NCI-H774 (cell line): ENCODE measurements at places on chromosomes 7 and 10.

GRCh38 chr10:3421537-3422257 is 249.1 kb upstream of the PITRM1 start:
- DNase-seq: no peak

DNA sequence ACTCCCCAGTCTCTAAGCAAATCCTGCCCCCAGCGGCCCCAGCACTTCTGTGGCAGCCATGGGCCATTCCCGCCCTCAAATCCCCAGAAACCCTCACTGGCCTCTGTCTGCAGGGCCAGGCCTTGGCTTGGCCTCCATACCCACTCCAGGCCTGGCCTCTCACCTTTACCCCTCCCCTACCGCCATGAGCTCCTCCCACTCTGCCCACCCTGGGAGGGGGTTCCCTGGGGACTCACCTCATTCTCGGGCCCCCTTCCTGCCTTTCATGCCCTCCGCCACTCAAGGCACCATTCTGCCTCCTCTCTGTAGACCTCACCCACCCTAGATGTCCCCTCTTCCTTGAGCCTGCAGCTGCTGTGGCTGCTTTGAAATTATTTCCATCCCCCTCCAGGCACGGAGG is 41.0 kb downstream of the PRF1 start:
- no peak for DNase-seq

- DNase-seq: no peak
These were observed 51.7 kb downstream of the PRKCQ start for GRCh38 chr10:6528198-6528950.

DNA sequence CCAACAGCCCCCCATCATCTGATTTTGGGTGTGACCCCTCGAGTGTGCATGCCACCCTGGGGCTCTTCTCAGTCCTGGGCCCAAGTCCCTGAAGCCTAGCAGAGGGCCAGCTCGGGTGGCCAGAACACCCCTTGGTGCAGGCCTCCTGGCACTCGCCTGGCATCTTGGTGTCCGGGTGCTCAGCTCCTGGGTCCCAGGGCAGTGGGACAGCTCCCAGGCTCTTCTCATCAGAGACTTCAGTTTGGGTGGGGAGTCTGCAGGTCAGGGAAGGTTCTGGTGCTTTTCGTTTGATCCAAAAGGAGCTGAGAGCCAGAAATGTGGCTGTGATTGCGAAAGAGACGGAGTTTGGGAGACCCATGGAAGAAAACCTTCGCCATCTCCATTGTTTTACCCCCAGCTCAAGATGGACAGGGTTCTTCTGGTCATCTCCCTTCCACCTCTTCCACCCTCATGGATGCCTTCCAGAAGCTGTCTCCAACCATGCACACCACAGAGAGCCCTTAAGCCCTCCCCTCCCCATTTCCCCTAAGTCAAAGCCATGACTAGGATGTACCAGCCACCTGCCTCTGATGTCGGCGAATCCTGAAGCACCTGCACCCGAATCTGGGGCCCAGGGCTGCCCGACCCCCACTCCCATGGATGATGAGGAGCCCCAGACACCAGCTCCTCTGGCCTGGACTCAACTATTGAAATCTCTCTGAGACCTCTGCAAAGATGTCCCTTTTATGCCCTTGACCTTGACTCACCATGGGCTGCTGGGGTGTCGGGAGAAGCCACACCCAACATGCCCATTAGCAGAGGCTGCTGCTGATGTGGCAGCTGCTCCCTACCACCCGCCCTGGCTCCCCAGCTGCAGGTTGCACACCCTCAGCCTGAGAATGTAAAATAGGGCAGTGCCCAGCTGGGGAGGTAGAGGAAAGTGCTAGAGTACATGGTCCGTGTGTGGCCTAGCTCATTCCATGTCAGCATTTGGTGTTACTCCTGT is 55.3 kb downstream of the ADCYAP1R1 start:
- DNase-seq: no peak

- no peak for DNase-seq
These were observed 8.4 kb downstream of the PRKAG2 start for GRCh38 chr7:151868396-151869108.

- peak; percentile 4 for DNase-seq
These were observed 973 bp downstream of the SDK1 start for GRCh38 chr7:3301831-3302618.

DNA sequence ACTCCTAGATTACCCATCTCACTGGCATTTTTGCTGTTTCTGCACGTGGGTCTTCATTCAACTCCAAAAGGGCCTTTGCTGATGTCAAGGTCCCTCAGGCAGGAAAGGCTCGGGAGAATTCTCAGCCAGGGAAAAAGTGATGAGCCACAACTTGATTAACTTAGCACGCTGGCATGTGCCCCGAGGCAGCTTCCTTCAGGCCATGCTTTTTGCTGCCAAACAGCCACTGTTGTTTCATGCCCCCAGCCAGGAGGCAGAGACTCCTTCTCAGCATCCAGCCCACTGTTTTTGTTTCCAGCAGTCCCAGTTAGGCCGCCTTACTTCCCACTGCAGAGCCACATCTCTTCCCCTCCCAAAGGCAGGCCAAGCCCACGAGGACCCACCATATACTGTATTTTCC is 266.5 kb upstream of the YAE1 start:
- no peak for DNase-seq

- DNase-seq: no peak
These were observed 37.9 kb upstream of the RET start for GRCh38 chr10:43038783-43039623.

GRCh38 chr7:131652934-131653333 is 96.5 kb upstream of the PODXL start:
- DNase-seq: no peak

DNA sequence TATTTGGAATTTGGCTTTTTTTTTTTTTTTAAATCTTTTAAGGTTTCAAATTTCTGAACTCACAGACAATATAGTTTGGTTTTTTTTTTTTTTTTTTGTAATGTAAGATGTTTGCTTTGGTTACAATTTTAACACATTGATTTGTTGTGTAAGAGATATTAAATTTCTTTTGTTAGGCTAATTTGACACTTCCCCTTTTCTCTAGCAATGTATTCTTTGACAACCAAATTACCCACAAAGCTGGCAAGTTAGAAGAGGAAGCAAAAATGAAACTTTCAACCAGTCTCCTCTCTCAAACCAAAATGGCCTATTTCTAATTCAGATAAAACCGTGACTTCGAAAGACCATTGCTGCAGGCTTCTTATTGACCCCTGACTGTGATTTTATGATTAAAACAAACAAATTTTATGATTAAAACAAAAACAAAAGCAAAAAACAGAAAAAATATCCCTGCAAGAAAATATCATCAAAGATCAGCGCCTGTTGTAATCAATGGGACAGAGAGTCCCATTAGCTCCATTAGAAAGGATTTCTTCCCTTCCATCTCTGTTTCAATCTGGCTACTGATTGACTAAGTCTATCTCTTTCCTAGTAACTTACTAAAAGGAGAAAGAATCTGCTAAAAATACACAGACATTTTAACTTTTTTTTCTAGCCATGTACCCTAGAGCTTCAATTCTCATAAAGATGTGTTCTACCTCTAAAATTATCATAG is 489.2 kb downstream of the MDFIC start:
- no peak for DNase-seq

DNA sequence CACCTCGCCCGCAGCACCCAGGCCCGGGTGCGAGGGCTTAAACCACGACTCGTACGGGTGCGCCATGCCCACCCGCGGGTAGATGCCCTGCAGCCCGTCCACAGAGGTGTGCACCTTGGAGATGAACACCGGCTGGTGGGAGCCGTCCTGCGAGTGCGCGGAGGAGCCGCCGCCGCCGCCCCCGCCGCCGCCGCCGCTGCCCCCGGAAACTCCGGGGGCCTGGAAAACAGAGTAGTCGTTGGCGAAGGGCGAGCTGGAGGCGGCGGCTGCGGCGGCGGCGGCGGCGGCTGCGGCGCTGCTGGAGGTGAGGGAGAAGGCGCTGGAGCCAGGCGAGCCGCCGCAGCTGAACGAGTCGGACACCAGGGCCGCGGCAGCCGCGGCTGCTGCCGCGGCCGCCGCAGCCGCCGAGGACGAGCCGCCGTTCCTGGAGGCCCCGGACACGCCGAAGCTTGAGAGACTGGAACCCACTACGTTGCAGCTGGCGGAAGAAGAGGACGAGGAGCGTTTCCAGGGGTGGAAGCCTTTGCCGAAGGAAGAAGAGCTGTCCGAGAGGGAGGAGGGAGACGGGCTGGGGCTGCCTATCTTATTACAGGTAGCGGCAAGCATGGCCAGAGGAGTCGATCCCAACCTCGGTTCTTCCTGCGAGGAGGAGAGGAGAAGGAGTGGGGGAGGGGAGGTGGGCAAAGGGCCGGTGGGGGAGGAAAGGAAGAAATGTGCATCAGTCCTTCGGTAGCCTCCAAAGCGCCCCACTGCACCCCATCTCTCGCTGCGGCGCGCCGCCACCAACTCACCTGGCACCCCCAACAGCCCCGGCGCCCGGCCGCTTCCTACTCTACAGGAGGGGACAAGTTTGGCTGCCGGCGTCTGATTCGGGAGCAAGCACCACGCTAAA is 1.3 kb downstream of the SP8 start:
- DNase-seq: no peak

GRCh38 chr7:25642849-25643248 is 414.6 kb upstream of the NPVF start:
- DNase-seq: no peak

DNA sequence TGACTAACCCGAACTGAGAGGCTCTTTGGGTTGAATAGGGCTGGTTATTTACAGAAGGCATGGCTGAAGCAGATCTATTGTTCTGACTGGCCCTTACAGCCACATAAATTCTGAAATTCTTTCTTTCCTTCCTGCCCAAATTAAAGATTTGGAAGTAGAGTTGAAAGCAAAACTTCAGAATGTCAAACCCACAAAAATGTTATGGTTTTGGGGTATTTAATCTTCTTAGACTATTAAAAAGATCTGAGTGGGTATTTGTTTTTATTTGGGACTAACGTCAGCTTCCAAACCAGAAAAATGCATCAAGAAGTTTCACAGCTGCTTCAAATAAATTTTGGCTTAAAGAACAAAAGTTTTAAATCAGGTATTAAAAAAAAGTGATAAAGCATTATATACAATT is 124.5 kb downstream of the AHR start:
- DNase-seq: no peak

DNA sequence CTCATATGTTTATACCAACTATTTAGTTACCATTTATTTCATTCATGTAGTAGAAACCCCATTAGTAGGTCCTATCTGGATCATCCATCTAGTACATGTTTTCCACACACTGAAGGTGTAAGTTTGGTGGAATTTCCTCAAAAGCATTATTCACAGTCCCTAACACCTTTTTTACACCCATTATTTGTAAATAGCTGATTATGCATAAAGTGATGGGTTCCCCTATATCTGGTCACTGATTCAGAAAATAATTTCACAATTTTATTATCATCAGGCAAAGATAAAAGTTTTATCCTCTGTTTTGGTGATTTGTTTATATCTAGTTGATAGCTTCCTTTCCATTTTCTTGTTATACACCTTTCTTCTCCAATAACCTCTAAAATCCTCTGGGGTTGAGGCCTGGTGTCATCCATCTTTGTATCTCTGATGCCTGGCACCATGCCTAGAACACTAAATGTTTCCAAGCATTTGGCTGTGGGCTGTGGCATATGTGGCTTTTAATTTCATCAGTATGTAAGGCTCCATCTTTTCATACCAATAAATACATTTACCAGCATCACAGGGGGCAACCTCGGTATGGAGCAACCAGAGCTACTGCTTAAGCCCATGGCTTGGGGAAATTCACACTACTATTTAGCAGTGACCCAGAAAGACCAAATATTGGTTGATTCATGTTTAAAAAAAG is 1089.5 kb upstream of the LRRN3 start:
- DNase-seq: no peak

DNA sequence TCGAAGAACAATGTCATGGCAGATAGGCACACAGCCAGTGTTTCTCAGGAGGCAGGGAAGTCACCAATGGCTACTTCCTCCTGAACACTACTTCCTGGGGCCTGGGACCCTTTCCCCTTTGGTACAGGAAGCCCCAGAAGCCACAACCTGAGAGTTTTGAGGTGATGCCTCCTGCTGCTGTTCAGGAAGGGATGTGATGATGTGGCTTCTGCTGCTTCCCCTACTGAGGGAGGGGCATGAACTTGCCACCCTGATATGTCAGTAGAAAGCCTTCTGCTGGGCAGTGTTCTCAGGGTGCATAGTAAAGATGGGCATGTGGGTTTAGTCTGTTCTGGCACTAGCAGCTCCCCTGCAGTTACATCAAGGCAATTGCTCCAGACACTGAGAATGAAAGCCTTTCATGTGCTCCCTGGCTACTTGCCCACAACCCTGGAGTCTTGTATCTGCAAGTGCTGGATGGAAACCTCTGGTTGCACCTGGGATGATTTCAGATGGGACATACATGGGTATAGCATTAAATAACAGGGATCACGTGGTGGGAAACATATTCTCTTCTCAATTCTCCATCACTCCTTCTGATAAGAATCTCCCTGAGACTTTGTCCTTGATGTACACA is 69.3 kb downstream of the ADRA2A start:
- no peak for DNase-seq

GRCh38 chr10:44035474-44036197 is 349.3 kb downstream of the CXCL12 start:
- no peak for DNase-seq

GRCh38 chr10:75084834-75085384 is 26.5 kb upstream of the SAMD8 start:
- no peak for DNase-seq

DNA sequence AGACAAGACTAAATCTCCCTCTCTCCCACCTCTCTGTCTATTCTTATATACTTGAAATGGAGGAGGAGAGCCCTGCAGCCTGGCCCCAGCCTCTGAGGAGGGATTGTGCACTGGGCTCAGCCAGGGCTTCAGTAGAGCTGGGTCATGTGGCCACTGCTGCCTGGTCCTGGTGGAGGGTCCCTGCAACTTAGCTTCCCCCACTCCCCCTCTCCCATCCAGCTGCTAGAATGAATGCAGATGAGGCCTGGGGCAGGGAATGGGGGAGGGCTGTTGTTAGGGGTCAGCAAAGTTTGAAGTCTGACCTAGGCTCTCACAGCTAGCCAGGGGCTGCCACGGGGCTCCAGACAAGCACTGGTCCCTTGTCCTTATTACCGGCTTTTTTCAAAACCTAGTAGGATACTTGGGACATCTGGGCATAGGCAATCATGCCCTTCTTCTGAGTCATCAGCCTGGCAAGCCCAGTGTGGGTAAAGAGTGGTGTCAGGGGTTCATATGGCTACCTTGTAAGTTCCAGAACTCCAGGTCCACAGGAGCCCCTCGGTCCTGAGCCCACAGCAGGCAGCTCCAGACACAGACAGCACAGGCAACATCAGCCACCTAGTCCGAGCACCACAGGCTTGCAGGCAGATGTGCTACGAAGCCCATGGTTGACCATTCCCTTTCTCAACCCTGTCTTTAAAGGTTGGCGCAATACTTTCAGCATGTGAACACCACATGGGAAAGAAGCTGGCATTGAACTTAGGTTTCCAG is 12.8 kb upstream of the CXCL12 start:
- no peak for DNase-seq
